ENCODE measurements at places on chromosomes 6 and 20.

DNA sequence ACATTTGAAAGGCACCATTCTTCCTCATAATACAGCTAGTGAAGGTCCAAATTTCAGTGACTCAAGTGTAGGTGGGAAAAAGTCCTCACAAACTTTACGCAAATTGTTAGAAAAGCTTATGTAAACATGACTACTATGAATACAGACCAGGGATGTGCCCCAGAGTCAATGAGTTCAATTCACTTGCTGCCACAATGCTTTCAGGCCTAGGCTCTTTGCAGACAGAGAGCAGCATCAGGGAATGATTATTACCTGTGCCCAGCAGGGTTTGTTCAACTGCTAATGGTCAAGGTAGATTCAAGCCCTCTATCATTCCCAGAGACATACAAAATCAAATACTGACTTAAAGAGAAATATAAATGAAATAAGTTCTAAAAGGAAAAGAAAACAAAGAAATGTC, 84.0 kb downstream of the LAMA2 start:
- DNase-seq: no peak

DNA sequence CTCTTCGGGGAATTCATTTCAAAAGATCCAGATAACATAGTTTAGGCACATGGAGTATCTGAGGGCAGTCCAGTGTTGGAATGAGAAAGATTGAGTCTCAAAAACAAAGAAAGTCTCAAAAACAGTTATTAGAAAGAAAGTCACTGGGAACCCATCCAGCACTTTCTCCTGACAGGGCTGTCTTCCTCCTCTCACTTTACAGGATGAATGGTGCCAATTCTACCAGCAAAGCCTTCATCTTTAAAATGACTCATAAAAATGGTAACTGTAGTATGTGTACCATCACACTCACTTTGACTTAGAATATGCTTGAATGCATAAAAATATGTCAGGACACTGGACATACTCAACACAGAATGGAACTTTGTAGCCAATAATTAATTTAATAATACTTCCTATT, 71.3 kb downstream of the SLC22A3 start:
- DNase-seq: no peak

GRCh38 chr6:14849185-14849584, 396.7 kb upstream of the JARID2 start:
- DNase-seq: no peak

- no peak for DNase-seq
Observed at GRCh38 chr6:80205404-80205803, 98.9 kb downstream of the BCKDHB start.

DNA sequence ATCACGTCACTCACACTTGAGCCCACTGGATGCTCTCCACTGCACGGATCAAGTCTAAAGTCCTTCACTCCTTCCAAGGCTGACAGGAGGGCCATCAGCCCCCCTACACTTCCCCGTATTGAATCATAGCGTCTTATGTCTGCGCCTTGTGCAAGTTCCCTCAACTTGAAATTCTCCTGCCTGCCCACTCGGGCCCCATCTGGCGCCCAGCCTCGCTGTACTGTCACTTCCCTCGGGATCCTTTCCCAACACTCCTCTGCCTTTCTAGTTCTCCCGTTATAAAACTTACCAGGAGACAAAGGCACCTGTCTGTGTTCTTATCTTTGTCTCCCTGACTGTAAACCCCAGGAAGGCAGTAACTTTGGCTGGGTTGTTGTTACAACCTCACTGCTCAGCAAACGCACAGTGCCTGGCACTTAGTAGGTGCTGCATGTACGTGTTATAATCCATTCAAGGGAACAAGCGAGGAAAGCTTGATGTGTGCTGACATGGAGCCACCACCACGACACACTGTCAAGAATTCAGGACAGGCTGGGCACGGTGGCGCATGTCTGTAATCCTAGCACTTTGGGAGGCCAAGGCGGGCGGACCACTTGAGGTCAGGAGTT, 33.8 kb upstream of the ZFAND3 start:
- no peak for DNase-seq

DNA sequence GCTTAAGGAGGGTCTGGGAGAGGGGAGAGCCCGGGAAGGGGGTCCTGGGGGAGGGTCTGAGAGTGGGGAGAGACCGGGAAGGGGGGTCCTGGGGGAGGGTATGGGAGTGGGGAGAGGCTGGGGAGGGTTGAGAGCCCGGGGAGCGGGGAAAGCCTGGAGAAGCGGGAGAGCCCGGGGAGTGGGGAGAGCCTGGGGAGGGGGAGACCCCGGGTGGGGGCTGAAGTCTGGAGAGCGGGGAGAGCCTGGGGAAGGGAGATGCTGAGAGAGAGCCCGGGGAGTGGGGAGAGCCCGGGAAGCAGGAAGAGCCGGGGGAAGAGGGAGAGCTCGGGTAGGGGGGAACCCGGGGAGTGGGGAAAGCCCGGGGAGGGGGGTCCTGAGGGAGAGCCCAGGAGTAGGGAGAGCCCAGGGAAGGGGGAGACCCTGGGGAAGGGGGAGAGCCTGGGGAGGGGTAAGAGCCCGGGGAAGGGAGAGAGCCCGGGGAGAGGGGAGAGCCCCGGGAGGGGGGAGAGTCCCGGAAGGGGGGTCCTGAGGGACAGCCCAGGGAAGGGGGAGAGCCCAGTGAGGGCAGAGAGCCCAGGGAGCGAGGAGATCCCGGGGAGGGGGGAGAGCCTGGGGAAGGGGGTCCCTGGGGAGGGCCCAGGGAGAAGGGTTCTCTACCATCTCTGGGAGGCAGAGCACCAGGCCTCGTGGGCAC, 148.5 kb downstream of the SYNDIG1 start:
- DNase-seq: no peak

GRCh38 chr20:38253571-38253970, 7.0 kb downstream of the KIAA1755 start:
- DNase-seq: no peak

DNA sequence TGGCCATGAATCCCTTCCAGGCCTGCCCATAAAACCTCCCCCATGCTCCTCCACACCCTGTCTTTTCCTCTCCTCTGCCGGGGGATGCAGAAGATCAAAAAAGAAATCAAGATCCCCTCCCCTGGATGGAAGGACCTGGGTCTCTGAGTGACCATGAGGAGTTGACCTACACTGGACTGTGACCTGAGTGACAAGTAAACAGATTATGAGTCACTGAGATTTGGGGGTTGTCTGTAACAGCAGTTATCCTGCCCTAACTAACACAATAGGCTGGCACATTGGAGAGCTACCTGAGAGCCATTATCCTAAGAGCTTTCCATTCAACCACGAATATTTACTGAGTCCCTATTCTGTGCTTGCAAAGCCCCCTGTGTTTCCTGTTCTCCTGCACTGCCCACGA, 28.4 kb upstream of the SIRPA start:
- DNase-seq: no peak

- no peak for DNase-seq
Observed at GRCh38 chr6:156828280-156828703, 51.1 kb downstream of the ARID1B start.

DNA sequence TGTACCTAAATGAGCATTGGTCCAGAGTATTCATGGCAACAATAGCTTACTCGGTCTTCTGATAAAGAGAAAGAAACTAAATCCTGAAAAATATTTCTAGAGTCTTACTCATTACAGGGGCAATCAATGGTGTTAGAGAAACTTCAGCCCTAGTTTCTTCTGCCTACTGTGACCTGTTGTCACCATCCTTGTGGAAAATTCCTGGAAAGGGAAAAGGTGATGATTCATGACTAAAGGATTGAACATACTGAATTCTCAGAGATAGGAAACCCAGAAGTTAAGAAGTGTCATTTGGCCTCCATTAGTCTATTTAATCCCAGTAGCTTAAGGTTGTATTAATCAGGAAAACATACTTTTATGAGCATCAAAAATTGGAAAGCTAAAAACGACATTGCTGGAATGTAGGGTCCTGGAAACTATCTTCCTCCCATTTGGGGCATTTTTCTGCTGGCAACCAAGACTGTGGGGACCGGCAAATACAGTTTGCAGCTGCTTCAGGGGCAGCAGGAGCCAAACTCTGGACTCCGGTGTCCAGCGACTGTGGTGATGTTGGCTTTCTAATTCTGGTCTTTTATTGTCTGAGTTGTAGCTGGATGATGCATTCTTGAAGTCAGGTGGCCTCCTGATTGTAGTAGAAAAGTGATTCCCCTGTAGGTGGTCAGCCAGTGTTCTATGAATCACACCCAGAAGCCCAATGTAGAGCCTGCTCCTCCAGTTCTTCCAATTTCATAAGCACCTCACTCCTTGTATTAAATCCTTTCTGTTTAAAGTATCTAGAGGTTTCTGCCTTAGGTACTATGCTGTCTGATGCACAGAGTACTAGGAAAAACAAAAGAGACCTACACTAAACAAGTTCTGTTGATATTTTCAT, 67.6 kb downstream of the LCA5 start:
- DNase-seq: no peak

DNA sequence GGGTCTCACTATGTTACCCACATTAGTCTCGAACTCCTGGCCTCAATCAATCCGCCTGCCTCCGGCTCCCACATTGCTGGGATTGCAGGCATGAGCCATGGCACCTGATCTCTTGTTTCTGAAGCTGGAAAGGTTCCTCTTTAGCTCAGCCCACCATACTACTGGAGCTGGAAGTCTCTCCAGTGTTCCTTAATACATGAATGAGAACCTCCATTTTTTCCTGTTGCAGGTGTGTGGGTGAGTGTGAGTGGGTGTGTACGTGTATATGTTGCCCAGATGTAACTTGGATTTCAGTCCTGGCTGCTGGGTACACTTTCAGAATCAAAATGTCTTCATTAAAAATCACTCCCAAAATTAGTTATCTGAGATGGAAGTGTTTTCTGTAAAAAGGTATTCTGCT, 11.1 kb downstream of the PNPLA1 start:
- DNase-seq: no peak

GRCh38 chr6:109197061-109197460, 101.8 kb downstream of the CEP57L1 start:
- no peak for DNase-seq

DNA sequence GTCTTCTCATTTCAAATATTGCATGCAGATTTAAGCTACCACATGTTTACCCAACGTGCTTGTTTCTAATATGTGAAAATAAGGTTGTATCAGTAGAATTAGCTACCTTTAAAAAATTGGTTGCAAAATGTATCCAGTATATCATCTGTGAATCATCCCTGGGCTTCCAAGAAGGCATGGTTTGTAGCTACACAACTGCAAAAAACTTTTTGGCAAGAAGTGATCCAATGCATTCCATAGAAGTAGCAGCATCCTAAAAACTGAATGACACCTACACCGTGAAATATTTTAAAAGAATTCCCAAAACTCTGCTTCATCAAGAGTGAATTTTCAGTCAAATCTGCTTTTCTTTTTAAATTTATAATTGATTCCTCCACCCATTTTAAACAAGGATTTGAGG, 89.1 kb downstream of the AIG1 start:
- no peak for DNase-seq

- no peak for DNase-seq
Observed at GRCh38 chr20:1945134-1945618, 48.7 kb downstream of the PDYN start.

DNA sequence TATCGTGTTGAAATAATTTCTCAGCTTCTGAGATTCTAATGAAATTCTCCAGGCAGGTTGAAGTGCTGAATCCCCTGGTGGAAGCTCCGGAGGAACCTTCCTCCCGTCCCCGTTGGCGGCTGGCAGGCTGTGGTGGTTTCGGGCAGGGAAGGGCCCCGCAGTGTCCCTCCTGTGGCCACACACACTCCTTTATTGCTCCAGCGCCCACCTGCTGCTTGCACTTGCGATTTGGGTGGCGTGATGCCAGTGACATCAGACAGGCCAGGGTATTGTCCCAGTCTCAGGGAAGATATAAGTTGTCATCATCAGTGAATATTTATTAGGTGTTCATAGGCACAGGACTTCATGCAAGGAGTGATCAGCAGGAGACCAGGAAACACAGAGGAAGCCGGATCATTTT, 530.4 kb downstream of the QKI start:
- DNase-seq: no peak

- no peak for DNase-seq
Observed at GRCh38 chr6:128335963-128336362, 184.4 kb downstream of the PTPRK start.

GRCh38 chr6:161141173-161141572, 132.7 kb downstream of the AGPAT4 start:
- no peak for DNase-seq
